ENCODE measurements at places on chromosomes 6 and 20.

- DNase-seq = no peak
Observed at GRCh38 chr6:125966569-125966968, 10.0 kb downstream of the HINT3 start.

- no peak for DNase-seq
Observed at GRCh38 chr20:41225091-41225490, 87.7 kb downstream of the PLCG1 start.

DNA sequence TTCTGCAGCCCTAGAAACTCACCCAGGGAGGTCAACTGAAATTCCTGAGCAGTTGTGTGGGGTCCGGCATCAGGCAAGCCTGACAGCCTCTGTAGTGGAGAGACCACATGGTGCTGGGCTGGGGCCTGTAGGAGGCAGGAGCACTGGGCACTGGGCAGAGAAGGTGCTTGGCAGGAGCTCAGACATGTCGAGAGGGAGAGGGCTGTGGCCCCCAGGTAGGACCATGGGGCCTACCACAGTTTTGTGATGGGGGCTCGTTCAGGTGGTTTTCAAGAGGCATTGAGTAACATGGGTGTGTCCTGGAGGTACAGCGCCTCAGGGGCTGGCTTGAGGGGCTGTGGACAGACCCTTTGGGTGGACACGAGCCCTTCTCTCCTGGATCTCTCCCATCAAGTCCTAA, 15.9 kb downstream of the SLC22A23 start:
- DNase-seq = no peak

DNA sequence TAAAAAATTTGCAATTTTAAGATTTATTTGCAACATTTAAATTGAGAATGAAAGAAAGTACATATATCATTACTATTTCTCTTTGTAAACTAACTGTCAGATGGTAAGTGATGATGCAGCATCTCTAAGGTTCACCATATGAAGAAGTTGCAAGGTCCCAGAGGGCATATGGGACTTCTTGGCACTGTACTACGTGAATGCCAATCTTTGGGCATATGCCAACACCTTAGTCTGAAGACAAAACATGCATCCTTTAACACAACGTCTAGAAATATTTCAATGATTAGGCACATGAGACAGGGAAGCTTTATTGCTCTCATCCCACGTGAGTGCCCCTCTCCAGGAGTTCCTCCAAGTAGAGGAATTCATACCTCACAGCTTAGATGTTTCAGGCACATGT, 66.8 kb downstream of the CDK19 start:
- no peak for DNase-seq

GRCh38 chr6:124604719-124605118, 357.5 kb upstream of the RNF217 start:
- DNase-seq = no peak

DNA sequence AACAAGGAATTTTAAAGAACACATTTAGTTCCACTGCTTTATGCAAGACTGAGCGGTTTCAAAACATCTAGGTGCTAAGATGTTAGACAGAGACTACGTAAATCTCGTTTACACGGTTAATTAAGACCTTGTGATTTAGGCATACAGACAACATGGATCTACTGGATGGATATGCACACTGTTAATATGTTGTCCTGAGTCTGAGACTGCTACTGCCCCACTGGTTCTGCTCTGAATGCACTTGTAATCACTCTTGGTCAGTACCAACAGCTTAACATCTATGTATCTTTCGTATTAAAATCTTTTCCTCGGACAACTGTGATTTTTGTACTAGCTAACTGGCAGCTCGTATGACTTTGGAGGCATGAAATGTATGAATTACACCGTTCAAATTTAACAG, 3.1 kb downstream of the MAN1A1 start:
- no peak for DNase-seq

- no peak for DNase-seq
Observed at GRCh38 chr20:55667955-55668354, 337.4 kb downstream of the CBLN4 start.
